HCT116 (cell line): ENCODE measurements at places on chromosomes 3 and 15.

GRCh38 chr15:90097475-90097874 lies 4.8 kb downstream of the IDH2 start:
- DNase-seq: no peak

DNA sequence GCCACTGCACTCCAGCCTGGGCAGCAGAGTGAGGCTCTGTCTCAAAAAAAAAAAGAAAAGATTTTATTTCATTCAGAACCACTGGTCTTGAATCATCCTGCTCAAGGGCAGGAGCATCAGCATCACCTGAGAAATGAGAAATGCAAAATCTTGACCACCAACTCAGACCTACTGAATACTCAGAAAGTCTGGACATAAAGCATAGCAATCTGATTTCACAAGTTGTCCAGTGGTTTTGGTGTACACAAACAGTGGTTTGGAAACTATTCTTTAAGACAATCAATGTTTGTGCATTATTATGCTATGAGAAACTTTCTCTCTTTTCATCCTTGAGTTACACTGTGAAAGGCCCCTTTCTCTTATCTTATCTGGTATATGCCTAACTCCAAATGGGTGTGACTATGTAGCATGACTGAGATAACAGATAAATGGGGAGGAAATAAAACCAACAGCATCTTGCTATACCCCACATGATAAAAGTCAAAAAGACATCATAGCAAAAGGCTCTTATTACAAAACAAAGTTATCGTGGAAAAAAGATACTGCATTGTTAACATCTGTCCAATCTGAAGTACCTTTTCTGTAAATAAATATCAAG lies 174.2 kb upstream of the STT3B start:
- DNase-seq: no peak

GRCh38 chr3:149781211-149781610 lies 11.1 kb downstream of the ANKUB1 start:
- DNase-seq: no peak

- no peak for DNase-seq
Observed at GRCh38 chr15:75739791-75740190, 27.1 kb upstream of the CSPG4 start.

GRCh38 chr3:14524311-14524711 lies 15.8 kb downstream of the GRIP2 start:
- no peak for DNase-seq

- no peak for DNase-seq
Observed at GRCh38 chr15:29039466-29040369, 153.9 kb downstream of the APBA2 start.

DNA sequence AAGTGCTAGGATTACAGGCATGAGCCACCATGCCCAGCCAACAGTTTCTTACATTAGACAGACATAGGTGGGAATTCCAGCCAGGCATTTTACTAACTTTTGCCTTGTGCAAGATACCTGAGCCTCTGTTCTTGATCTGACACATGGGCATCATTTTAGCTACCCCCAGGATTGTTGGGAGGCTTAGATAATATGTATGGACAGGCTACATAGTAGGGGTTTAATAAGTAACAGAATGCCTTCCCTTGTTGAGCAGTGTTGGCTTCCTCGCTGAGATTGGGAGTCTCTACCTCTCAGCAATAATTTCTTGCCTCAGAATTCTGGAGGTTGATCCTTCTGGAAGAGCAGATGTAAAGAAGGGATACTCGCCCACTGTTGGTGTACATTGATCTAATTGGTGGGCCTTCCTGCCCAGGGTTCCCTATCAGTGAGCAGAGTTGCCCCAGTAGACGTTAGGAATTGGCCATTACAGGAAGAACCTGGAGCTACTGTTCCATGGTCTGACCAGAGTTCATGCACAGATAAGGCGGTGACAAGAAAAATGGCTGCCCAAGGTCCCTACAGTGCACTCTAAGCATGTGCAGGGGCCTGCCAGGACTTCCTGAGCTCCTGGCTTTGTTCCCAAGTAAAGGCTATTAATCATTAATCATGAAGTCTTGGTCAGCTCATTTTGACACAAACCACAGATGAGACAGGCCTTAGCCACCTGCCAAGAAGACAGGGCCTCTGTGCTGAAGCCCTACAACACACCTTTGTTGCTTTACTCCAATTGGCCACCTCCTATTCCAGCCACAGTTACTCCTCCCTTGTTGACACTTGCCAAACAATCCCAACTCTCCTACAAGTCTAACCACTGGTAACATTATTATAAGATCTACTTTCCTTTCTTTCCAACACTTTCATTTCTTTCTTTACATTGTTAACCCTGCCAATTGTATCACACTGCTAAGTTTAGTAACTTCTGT lies 5.0 kb upstream of the IL17RE start:
- peak; percentile 56 for DNase-seq

- DNase-seq: no peak
Observed at GRCh38 chr3:183515968-183516851, 39.3 kb downstream of the KLHL6 start.

- no peak for DNase-seq
Observed at GRCh38 chr3:133928136-133928893, 32.6 kb upstream of the RAB6B start.

DNA sequence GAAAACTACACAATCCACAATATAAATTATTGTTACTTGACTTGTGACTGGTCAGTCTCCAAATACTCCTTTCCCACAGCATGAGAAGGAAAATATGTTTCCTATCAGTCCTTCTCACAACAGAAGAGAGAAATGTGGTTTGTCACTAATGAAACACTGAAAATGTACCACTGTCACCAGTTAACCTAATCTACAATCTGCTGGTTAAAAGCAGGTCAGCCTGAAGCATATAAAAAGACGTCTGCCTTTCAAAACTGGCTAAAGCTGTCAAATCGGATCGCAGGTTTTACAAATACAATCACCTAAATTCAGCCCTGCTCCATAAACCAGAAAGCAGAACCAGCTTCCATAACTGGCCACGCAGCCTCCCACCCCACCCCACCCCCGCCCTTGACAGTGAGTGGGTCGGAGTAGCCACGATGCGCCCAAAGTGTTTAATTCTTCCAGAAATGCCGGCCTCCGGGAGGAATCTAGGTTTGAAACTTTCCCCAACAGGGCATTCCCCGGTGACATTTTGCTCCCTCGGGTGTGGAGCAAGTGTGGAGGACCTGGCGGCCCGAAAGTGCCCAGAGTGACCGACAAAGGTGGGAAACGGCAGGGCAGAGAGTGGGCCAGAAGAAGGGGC lies 682 bp downstream of the ETFA start:
- no peak for DNase-seq

DNA sequence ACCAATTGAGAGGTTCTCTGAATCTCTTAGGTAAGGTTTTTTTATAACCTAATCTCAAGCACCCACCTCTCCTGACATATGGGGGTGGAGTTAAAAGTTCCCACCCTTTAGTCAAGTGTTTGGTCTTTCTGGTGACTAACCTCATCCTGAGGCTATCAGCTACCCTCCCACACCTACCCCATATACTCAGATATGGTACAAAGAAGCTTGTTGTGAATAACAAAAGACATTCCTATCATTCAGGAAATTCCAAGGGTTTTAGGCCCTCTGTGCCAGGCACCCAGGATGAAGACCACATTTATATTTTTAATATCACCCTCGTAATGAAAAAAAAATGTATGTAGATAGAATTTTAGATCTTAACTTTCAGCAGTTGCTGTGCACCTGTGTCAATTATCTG lies 9.0 kb downstream of the CHMP2B start:
- DNase-seq: no peak

GRCh38 chr3:23459465-23459864 lies 256.3 kb downstream of the UBE2E2 start:
- DNase-seq: no peak

DNA sequence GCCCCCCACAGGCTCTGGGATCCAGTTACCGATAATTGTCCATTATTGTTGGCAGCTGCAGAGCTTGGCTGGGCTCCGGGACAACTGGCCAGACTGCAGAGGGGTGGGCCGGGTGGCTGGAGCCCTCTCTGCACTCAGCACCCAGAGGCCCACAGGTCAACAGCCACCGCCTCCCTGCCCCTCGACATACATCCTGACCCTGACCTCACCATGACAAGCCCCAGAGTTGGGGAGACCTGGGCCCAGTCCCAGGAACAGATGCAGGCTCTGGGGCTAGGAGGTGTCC lies 22.4 kb downstream of the PTH1R start:
- DNase-seq: no peak

DNA sequence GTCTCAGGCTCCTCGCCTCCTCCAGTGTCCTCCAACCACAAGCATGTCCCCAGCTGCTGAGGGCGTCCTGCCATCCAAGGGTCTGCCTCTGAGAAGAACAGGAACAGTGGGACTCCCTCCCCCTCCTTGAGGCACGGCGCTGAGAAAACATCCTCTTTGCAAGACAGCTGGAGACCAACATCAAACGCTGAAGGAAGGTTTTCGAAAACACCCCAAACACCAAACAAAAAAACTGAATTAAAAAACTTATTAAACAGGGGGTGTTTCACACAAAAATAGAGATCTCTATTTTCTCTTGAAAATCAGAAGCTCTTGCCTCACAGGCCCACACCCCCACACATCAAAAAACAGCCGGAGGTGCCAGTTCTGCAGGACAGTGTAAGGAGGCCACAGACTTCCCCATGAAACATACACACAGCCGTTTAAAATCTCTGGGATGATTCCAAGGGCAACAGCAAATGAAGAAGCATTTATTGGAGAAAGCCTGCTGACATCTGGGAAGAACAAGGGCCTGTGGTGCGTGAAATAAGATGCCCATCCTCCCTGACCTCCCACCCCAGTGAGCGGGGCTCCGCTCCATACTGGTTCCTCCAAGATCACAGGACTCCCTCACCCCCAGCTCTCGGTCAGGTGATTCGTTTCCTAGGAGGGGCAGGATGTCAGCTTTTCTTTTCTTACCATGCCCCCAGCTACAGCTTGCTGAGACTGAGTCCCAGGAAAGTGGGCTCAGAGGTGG lies 71.3 kb downstream of the NUP210 start:
- no peak for DNase-seq

GRCh38 chr15:81948751-81949150 lies 97.1 kb downstream of the MEX3B start:
- DNase-seq: no peak

- no peak for DNase-seq
Observed at GRCh38 chr3:27655547-27655946, 66.6 kb downstream of the EOMES start.

DNA sequence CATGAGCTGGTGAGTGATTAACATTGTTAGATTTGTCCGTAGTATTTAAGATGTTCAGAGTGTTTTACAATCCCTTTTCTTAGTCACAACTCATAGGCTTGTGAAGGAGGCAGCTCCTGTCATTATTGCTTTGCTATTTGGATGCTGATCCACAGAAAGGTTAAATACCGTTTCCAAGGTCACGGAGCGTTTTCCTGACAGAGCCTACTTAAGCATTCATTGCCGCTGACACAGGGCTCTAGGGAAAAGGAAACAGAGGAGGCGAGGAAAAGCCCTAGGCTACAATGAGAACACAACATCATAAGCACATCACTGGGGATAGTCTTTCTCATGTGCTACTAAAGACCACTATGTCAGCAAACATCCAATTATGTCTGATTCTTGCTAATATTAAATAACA lies 38.5 kb upstream of the CPB1 start:
- no peak for DNase-seq

GRCh38 chr3:195773956-195774537 lies 37.7 kb downstream of the MUC4 start:
- DNase-seq: no peak

- DNase-seq: no peak
Observed at GRCh38 chr3:12586403-12586802, 29.5 kb downstream of the MKRN2 start.

GRCh38 chr3:14703791-14704190 lies 28.9 kb downstream of the C3orf20 start:
- DNase-seq: no peak

DNA sequence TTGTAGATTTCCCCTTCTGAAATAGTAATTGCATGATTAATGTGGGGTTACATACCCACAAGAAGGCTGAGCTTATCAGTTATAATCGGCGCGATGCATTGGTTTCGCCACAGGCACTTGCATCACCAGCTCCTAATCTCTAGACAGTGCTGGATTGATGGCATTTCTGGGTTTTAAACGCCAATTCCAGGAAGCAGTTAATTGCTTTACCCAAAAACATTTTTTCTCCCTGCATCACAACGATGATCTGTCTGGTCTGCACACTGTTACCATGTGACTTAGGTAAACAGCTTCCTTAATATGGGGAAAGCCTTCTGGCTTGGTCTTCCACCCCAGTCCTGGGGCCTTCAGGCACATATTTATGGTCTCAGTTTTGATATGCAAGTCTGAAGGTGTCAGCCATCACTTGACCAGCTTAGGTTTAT lies 70.0 kb upstream of the HEG1 start:
- DNase-seq: no peak
